ENCODE measurements at places on chromosomes 13 and 19.

DNA sequence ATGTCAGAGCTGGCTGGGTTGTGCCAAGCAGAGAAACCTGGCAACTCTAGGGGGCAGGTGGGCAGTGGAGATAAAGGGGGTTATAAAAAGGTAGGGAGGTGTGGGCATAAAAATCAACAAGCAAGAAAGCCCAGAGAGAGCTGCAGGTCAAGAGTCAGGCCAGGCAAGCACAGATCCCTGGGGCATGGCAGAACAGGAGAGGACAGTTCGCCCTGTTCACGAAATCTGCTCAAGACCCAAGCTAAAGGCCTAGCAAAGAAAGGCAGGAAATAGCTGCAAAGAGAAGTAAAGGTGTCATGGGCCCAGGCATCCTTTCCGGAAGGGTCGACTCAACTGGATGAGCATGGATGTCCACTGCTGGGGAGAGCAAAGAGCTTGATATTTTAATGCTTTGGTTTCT is 3.4 kb downstream of the MBNL2 start:
- DNase-seq: no peak

DNA sequence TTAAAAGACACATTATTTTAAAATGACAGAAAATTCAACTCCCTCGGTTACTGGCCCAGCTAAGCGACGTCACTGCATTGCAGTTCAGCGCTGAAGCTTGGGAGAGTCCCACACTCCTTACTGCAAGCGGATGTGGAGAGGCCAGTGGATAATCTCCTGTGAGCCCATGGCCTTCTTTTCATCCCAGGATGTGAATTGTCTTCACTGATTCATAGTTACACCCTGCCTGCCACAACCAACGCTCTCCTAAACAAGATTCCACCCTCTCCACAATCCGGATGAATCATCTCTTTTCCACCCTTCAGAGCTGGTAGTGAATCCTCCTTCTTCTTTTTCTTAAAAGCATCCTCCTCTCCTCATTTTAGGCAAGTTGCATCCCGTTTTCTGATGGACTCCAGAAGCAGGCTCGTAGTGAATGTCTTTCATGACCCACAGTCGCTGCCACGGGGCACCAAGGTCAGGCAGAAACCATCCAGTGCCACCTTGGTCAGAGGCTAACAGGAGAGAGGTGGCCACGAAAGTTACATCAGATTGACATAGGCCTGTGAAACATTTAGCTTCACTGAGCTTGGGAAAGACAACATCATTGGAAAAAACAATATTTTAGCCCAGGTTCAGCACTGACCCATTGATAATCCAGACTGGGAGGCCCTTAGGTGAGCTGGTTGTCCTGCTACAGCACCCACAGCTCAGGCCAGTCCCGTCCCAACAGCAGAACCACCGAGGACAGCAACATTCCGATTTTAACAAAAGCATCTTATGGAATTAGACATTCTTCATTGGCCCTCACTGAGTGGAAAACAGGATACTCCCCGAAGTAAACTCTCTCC is 2.0 kb downstream of the GJB2 start:
- peak; percentile 50 for DNase-seq

GRCh38 chr19:21109116-21109515 is 27.1 kb downstream of the ZNF714 start:
- DNase-seq: no peak

GRCh38 chr13:30881191-30881651 is 24.9 kb upstream of the MEDAG start:
- DNase-seq: no peak

DNA sequence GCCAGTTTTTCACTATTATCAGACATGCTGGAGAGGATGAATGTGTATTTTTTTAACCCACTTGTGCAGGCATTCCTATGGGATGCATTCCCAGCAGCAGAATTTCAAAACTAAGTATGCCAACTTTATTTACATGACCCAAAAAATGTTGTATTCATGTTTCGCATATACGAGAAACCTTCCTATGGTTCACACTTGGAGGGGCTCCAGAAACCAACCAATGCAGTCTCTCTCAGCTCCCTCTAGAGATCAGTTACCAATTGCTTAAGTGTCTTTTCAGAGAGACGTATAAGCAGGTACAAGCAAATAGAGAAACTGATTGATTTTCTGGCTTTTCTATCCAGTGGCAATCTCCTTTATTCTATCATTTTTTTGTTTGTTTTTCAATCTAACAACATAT is 5.5 kb upstream of the PTOV1 start:
- DNase-seq: no peak

DNA sequence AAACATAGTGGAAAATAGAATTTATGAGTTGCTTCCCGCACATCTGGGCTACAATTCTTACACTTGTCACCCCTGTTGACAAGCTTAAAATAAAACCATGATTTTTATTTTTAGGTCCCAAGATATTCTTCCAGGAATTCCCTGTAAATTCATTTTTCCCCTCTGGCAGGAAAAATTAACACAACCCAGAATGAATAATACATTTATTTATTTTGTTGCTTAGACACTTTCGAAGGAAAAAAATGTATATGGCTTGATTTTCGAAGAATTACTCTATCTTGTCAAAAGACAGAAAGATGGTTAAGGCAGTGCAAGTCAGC is 74.4 kb downstream of the LHFPL6 start:
- no peak for DNase-seq

DNA sequence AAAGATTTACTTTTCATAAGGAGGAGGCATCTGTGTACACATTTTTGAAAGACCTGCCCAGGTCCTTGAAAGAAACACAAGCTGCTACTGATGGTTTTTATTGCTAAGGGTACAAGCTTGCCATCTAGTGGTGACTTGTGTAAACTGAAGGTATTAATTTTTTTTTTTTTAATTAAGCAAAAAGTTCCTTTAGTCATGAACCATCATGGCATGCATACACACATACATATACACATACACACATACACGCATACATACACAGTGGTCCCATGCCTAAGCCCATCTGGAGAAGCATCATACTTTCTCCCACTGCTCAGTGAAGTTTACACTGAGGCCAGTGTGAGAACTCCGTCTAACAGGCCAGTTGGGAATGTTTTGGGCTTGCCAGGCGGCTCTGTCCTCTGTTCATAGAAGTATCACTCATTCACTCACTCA is 312.5 kb downstream of the DCLK1 start:
- DNase-seq: peak; percentile 14

- DNase-seq: no peak
Observed at GRCh38 chr13:29897102-29897501, 46.7 kb upstream of the UBL3 start.

GRCh38 chr19:55692681-55693081 is 17.7 kb downstream of the EPN1 start:
- no peak for DNase-seq

DNA sequence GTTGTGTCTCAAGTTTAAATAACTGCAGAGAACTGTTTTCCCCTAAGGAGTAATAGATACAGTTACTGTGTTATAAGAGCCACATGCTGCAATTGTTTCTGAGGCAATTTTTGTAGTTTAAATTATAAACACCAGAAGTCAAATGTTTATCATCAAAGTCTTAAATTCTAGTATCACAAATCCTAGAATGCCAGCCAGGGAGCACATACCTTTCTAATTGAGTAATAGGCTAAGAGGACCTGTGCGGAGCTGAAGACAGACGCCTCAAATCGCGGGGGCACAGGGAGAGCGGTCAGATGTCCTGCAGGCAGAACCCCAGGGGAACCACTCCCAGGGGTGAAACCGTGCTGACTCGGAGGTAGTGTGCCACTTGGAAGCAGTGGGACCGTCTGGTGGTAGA is 65.2 kb upstream of the TNFRSF19 start:
- peak; percentile 49 for DNase-seq

DNA sequence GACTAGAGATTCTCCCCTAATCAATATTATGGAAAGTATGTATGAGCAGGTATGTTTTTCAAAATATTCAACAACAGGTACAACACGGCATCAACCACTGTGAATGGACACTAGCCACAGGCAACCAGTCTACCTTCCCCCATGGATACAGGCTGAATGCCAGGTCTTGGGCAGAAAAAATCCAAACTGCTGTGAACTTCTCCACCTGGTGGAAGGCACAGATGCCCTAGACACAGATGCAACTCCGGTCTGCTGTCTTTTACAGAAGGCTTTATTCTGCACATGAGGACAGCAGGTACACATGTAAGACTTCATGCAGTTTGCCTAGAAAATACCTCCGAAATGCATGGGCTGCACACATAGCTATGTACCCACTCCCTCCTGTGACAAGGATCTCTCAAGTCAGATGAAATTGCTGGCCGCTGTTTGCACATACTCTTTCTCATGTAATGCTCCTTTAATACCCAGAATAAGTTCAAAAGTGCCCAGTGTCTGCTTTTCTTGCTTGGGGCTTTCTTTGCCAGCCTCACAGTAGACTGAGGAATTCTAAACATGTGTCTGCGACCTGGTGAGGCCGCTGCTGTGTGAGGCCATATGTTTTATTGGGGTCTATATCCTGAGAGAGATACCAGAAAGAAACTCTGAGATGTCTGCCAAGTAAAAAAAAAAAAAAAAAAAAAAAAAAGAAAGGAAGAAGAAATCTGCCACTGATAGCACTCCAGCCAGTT is 325.9 kb downstream of the FOXO1 start:
- DNase-seq: no peak

GRCh38 chr13:73851104-73851503 is 283.1 kb downstream of the KLF12 start:
- no peak for DNase-seq

DNA sequence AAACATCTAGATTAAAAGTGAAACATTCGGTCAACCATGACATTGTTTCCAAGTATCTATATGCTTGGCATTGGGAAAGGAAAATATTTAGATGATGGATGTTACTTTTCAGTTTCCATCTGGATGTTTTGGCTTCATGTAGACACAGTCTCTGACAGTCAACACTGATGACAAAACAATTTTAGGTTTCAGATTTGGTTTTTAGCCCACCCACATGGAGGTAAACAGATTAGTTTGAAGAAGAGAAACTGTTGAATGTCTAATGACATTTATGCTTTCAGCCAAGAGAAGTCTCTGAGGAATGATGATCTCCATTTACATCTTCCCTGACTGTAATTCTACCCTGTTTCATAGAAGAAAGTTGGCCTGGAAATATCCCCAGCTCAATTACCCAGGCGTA is 379.1 kb downstream of the SLITRK6 start:
- DNase-seq: no peak

GRCh38 chr13:102347490-102347889 is 54.4 kb downstream of the FGF14 start:
- no peak for DNase-seq

DNA sequence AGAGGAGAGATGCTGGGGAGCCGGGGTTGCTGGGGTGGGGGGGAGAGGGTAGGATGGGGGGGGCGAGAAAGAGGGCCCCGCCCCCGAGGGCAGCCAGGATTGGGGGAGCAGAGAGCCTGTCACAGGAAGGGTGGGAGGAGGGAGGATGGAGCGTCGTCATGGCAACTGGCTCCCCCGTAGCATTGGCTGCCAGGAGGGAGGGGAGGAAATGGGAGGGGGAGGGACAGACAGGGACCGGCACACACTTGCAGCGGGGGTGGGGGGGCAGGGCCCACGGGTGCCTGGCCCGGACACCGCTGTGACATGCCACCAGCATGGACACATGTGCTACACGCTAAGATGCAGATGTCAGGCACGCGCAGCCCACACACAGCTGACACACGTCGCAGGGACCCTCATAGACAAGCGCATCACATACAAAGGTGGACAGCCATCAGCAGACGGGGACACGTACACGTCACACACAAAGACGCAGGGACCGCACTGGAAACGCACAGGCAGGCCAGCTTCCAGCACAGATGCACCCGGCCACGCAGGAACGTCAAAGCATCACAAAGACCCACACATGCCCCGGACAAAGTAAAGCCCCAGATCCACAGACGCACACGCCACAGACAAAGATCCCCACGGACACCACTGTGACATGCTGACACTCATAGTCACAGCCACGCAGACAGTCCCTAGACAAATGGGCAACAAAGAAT is at the start of gene LMTK3:
LMTK3 (minus strand) TSS at position 36 of the 704 bp plus-strand sequence. CDS start 259 bp downstream, outside the sequence.
- no peak for DNase-seq

DNA sequence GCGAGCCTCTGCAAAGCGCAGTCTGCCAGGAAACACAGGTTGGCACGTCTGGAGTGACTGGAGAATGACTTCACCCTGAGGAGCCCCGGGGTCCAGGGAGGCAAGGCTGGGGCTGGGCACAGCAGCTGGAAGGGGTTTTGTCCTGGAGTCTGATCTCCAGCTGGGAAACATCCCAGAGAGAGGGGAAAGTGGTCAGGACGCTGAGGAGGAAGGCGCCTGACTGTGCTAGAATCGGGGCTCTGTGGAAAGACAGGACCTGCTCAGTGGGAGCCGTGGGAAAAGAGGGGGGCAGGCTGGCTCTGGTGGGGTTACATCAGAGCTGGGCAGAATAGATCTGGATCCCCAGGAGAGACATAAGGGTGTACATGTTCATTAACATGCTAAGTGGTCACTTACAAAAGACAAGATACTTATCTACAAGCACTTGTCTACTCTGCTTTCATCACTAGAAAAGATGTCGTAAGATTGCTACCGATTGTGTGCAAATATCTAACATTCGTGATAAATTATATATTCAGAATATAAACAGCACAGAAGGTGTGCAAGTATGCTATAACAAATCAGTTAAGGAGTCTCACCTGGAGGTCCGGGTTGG is 106.6 kb downstream of the COL4A1 start:
- no peak for DNase-seq

DNA sequence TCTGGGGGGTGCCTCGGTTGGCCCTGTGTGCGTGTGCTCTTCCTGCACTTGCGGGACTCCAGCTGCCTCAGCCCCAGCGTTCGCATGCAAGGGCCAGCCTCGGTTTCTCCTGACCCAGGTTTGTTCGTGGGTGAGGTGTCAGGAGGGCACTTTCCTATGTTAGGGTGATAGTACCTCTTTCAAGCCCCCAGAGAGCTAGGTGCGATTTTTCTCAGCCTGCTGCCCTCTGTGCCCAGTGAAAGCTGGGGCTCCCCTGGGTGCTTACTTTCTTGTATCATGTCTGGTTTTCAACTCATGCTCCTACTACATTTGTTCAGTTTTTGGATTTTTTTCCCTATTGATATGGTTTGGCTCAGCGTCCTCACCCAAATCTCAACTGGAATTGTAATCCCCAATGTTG is 289.2 kb downstream of the TEX29 start:
- DNase-seq: no peak
